Transverse colon (tissue), 4 donors: ENCODE measurements at places on chromosomes 6 and 20. TPM values are rescaled to one million over a fixed set of nuclear protein-coding genes. Genes with fewer than 3 reads are reported as not detected.

- no peak for DNase-seq
Measured at GRCh38 chr6:44497807-44498206, 110.3 kb downstream of the CDC5L start.

GRCh38 chr6:167097770-167098169 is 25.1 kb upstream of the CCR6 start:
- no peak for DNase-seq

DNA sequence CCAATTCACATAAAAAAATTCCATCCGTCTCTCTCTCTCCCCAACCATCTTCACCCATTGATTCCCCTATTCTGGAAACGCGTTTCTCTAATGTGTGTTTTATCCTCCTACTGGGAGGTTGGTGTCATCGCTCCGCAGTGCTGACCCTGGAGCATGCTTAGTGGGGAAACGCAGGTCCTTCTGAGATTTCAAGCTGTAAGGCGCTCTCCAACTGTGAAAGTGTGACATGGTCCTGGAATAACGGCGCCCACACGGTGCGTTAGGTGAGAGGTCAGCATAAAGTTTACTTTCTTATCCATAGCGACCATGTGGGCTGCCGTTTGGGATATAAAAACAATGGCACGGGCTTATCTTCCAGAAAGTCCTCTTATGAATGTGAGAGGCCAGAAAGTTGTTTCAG is 123.9 kb downstream of the WDR27 start:
- DNase-seq: no peak

GRCh38 chr6:130065609-130066156 is 47.3 kb downstream of the L3MBTL3 start:
- no peak for DNase-seq

- DNase-seq: no peak
Measured at GRCh38 chr20:38583306-38583705, 2.3 kb downstream of the ADIG start.

GRCh38 chr6:29899281-29899680 is 43.1 kb upstream of the HLA-A start:
- DNase-seq: no peak

GRCh38 chr6:170091000-170091638 is 199.8 kb downstream of the DLL1 start:
- DNase-seq: peak; percentile 6

- DNase-seq: no peak
Measured at GRCh38 chr20:62165762-62166399, 16.9 kb upstream of the MTG2 start.

DNA sequence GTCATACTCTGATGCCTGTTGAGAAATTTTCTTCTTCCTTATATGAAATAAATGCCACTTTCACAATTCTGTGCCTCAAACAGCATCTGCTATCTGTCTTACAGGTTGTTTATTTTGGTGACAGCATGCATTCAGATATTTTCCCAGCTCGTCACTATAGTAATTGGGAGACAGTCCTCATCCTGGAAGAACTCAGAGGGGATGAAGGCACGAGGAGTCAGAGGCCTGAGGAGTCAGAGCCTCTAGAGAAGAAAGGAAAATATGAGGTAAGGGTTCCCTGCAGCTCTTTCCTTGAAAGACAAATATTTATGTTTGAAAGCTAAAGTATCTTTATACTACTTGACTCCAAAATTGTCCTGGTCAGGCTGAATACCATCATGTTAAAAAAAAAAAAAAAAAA is 15.8 kb downstream of the TSPYL4 start:
- DNase-seq: no peak

GRCh38 chr6:75334266-75335040 is 49.9 kb upstream of the TMEM30A start:
- DNase-seq: no peak

DNA sequence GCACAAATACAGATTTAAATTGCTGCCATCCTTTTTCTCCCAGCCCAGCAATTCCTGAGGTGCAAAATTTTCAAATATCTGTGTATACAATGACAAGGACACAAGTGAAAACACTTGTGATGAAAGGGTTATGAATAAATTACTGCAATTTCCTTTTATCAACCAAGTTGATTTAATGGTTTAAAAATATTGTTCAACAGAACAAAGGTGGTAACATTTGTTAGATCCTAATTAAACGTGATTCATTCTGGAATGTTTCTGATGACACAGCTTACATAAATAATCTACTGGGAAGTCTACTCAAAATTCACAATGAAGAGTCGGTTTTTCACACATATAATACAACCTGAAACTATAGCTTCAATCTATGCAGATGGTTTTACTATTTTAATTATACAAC is 17.1 kb downstream of the B4GALT5 start:
- DNase-seq: no peak

DNA sequence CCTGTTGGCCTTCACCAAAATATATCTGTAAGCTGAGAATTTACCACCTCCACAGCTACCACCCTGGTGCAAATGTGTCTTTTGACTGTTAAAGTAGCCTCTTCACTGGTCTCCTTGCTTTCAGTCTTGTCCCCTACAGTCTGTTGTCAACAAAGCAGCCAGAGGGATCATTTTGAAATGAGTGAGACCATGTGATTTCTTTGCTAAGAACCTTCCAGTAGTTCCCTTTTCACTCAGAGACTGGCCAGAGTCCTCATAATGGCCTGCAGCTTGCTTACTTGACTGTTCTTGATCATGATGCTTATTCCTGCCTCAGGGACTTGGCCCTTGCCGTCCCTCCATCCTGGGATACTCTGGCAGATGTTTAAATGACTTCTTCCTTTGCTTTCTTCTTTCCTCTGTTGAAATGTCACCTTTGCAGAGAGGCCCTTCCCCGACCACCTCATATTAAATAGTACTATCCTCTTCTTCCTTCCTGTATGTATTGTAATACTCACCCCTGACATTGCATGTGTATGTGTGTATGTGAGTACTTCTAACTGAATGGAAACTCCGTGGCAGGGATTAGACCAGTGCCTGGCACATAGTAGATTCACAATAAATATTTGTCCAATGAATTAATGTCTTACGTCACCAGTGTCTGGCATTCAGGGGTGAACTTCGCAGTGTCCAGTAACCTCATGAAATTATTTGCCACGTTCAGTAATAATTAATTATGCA is 5.0 kb downstream of the MANBAL start:
- DNase-seq: no peak

DNA sequence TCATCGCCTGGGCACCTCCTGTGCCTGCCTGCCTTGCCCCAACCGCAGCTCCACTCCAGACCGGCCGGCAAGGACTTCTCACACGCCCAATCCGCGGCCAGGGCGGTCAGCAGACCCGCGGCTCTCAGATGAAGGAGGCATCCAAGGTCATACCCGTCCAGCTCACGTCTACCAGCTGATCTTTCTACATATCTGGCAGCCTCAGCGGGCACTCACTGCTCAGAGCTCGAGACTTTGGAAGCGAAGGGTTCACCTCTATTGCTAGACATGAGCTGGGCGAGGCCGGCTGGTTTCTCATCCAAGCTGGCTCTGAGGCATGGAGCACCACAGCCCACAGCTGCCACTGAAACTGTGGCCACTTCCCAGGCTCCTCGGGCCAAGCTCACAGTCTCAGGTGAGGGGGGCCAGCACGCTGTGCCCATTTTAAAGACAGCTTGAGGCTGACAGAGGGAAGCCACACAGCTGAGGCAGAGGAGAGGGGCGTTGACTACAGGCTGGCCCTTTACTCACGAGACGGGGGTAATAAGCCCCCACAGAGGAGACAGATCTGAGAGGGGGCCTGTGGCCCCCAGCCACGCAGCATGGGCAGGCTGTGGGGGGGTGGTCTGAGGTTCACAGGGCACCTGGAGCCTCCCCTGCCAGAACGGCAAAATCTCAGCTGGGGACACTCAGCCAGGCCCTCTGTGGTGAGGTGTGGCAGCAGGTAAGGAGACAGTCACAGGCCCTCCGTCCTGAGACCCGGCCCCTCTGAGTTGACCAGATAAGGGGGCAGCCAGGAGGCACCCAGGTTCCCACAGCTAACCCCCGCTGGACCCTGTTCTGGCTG is 2.0 kb downstream of the LAMA5 start:
- peak; percentile 17 for DNase-seq

DNA sequence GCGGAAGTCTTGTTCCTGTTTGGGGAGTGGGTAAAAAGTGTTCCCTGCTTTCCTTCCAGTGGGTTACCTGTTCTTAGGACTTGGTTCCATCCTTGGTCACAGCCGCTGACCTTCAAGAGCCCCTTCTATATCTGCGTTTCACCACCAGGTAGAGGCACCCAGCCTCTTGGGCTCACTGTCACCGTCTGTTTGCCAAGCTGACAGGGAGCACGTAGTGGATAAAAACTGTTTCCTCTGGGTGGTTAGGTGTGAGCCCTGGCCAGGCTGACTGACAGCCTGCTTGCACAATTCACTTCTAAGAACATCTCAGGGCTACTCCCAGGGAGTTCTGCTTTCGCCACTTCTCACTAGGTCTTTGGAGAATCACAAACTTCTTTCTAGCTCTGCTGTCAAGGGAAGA is 1.8 kb upstream of the JPH2 start:
- DNase-seq: no peak

- DNase-seq: no peak
Measured at GRCh38 chr20:39563349-39563748, 601.2 kb downstream of the DHX35 start.

DNA sequence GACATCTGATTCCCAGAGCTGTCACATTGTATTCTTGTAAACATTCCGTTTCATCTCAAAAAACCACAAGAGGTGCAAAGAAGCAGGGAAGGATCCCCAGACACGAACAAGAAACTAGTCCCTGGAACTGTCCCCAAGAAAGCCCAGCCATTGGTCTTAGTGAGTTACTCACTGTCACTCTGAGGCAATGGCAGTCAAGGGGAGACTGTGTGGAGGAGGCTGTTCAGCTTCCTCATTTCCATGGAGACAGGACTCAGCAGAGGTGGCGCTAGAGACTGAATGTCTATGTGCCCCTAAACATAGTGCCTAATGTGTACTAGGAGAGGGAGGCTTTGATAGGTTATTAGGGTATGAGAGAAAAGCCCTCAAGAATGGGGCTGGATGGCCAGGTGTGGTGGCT is 11.1 kb downstream of the ULBP1 start:
- DNase-seq: no peak

DNA sequence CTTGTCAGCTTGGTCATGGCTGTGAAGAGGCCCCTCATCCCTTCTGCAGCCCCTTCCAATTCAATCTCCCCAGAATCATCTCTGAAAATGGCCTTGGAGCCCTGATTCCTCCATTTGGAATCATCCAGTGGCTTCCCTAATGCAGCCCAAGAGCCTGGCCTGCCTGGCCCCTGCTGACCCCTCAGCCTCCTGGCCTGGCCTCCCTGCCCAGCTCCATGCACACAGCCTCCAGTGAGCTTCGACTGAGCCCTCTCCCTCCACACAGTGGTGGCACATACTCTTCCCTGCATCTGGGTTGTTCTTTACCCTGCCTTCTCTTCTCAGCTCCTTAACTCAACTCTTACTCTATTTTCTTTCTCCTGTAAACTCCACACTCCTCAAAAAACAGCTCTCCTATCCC is 120.9 kb downstream of the ANKRD60 start:
- DNase-seq: no peak

The SLPI gene
- 77.8 TPM for total RNA-seq

The RREB1 gene
- total RNA-seq: 93.0 TPM

The NRN1 gene
- not detected for total RNA-seq

The FAM217A gene
- not detected for total RNA-seq

The TXLNB gene
- total RNA-seq: 0.27 TPM

The XKR7 gene
- not detected for total RNA-seq

The ANGPT4 gene
- total RNA-seq: 0.14 TPM

The CLPSL2 gene
- total RNA-seq: not detected

The LY6G6F gene
- not detected for total RNA-seq

The REM1 gene
- total RNA-seq: 0.80 TPM

The CYP21A2 gene
- total RNA-seq: 0.27 TPM

The COX7A2 gene
- total RNA-seq: 469 TPM

The OVOL2 gene
- total RNA-seq: 30.4 TPM

The OR2B6 gene
- not detected for total RNA-seq
